Fibroblast of skin of right biceps (primary cell): ENCODE measurements at places on chromosomes 11 and 22.
A peak's percentile ranks its signal among the peaks of the same experiment; 100 is the strongest.

- DNase-seq = peak; percentile 56
Measured at GRCh38 chr11:35907648-35908431, 36.0 kb upstream of the LDLRAD3 start.

DNA sequence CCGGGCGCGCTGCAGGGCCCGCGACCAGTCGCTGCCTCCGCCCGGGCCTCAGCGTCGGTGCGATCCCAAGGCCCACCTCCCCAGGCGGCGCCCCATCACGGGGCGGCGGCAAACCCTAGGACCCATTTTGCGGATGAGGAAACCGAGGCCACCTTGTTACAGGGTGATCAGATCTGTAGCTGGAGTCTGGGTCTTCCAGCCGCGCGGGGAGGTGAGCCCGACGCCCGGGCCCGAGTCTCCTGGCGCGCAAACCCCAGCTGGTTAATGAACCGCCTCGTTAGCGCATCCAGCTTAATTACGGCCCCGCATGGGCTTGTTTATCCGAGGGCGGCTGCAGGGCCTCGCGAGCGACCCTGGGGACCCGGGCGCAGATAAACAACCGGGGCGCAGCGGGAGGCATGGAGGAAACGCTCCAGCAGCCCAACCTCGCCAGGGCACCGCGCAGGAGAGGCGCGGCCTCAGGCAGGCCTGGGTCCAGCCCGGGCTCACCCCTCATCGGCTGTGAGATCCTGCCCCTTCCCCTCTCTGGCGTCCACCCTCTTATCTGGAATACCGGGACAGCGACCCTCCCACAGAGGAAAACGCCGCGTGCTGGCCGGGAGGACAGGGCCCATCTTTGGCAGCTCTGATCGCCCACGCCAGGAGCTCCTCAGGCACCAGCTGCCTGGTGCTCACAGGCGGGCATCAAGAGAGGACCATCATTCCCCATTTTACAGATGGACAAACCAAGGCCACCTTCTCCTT, 14.7 kb downstream of the OTUB1 start:
- DNase-seq = no peak

DNA sequence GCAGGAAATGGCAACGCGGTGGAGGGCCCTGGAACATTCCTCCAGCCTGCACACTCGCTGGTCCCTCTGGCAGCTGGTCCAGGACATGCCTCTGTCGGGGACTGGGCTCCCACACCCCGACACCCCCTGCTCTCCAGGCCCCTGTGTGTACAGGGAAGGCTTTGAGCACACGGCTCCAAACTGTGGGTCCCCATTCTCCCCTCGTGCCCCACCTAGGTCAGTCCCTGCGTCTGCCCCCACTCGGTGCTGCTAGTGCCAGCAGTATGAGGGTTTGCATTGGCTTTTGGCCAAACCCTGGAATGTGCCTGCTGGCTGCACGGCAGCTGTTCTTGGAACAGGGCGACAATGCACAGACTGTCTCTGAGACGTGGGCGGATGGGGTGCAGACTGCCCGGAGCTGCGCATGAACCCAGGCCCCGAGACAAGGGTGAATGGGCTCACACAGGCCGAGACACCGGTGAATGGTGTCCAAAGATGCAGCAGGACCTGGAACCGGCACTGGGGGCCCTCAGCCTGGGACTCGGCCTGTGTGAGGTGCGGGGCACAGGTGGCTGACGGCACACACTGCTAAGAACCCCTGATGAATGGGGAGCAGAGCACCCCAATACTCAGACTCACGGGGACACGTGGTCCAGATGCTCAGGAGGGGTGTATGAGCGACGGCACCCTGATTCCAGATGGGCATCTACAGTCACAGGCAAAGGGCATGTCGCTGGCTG, 7.5 kb upstream of the SYT8 start:
- DNase-seq = peak; percentile 71

DNA sequence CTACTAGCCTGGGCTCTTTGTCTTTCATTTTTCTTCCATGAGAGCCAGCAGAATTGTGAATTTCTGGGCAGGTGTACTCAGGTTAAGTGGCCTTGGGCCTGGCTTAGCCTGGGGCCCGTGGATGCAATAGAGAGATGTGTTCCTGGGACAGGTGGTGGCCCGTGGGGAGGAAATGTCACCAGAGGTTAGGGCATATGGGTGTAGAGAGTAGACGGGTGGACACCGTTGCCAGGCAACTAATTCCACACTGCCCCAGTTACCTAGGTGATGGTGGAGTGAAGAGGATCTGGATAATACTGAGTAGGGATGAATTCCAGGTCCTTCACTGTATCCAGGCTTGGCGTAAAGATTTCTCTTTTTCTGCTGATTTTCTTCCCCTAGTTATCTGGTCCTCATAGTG, 175.0 kb downstream of the INSC start:
- DNase-seq = no peak

GRCh38 chr11:85673393-85673792, 8.5 kb upstream of the CREBZF start:
- peak; percentile 75 for DNase-seq

DNA sequence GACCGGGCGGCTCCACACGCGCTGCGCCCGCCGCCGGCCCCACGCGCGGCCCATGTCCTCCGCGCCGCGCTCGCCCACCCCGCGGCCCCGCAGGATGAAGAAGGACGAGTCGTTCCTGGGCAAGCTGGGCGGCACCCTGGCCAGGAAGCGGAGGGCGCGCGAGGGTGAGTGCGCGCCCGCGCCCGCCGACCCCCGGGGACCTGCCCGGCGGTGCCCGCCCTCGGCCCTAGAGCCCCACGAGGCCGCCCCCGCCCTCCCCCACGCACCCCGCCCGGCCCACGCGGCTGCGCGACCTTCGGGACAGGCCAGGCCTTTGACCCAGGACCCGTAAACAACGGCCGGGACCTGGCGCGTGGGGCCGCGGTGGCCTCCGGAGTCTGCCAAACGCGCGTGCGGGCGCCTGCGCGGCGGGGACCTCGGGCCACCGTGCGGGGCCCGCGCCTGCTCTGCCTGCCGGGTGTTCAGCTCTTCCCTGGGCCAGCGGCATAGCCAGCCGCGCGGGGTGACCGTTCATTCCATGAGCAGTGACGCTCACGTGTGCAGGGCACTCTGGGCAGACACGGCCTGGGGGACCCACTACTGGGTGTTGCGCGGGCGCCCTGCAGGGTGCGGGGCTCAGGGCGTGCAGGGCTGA, at the start of gene PARVB:
TSS of gene PARVB (plus strand) at position 15 of the 634 bp plus-strand sequence. CDS start at position 53, 38 bp downstream.
- peak; percentile 36 for DNase-seq

DNA sequence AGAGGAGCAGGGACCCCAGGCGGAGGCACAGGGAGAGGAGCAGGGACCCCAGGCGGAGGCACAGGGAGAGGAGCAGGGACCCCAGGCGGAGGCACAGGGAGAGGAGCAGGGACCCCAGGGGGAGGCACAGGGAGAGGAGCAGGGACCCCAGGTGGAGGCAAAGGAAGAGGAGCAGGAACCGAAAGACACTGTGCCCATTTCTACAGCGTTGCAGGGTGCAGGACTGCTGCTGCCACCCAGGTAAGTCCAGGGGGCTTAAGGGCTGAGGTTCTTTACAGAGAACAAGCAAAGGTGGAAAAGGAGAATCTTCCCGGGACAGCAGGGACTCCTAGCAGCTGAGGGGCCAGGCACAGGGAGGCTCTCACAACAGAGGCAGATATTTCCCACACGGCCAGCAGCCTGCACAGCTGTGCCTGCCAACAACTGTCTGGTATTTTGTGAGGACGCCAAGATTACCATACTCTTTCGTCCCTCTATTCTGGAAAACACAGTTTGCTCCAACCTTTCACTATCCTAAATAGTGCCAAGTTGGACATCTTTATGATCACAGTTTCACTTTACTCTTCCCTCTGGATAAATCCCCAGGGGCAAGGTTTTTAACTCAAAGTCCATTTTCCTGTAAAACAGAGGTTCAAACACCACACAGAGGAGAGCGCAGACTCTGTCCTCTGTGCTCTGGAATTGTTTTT, 39.4 kb downstream of the SHANK2 start:
- DNase-seq = no peak

- no peak for DNase-seq
Measured at GRCh38 chr11:122394313-122394712, 261.2 kb upstream of the UBASH3B start.

DNA sequence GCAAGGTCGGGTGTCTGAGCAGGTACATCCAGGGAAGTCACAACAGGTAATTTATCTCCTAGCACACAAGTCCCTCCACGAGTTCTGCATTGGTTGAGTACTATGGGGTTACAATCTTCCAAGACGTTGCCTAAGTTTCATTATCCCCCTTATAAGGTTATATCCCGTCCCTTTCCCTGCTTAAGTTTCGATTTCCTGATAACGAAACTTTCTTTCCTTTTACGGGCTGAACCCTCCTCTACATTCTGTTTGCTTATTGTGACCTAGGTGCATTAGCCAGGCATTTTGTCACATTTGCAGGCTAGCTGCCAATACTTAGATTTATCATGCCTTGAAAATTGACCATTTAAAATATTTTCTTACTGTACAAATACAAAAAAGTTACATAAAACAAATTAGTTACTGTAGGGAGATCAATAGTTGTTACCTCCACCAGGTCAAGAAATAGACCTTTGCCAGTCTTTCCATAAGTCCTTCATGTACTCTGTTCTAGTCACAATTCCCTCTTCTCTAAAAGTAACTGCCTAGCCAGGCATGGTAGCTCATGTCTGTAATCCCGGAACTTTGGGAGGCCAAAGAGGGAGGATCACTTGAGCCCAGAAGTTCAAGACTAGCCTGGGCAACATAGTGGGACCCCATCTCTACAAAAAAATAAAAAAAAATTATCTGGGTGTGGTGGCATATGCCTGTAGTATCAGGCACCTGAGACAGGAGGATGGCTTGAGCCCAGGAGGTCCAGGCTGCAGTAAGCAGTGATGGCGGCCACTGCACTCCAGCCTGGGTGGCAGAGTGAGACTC, 14.3 kb upstream of the PITPNB start:
- DNase-seq = no peak

DNA sequence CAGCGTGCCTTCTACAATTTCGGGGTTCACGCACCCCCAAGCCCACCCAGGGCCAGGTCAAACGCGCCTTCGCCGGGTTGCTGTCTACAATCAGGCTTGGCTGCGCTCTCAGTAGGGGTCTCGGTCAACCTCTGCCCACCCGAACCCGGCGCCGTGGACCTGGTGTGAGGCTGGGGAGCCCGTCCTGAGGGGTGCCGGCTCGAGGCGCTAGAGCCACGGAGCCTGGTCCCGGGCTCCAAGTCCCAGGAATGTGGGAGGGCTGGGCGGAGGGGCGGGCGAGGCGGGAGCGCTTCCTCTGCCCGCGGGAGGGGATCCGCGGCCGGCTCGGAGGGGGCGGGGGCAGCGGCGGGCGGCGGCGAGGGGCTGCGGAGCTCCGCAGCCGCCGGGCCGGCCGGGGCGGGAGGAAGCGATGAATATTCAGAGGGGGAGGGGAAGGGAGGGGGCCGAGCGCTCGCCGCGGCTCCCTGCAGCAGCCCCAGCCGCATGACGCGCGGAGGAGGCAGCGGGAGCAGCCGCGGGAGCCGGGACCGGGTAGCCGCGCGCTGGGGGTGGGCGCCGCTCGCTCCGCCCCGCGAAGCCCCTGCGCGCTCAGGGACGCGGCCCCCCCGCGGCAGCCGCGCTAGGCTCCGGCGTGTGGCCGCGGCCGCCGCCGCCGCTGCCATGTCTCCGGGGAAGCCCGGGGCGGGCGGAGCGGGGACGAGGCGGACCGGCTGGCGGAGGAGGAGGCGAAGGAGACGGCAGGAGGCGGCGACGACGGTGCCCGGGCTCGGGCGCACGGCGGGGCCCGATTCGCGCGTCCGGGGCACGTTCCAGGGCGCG, at the start of gene PTPRJ:
TSS of gene PTPRJ (plus strand) at position 472 of the 819 bp plus-strand sequence. CDS start 354 bp downstream, outside the sequence.
- peak; percentile 65 for DNase-seq

- DNase-seq = no peak
Measured at GRCh38 chr11:101096036-101096704, 33.4 kb downstream of the PGR start.

- DNase-seq = no peak
Measured at GRCh38 chr11:48090174-48090573, 109.8 kb downstream of the PTPRJ start.

DNA sequence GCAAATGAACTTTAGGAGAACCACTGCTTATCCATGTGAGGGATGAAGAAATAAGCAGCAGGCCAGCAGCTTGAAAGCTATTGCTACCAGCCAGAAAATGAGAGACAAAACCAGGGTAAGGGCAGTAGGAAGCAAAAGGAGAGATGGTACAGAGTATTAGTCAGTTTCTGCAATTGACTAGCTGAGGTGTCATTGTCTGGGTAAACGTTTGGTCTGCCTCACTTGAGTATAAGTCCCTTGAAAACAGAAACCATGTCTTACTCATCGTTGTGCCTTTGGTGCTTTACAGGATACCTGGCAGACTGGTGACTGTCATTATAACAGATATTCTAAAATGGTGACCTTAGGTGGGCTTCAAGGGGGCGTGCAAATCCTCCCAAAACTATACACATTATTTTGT, 63.9 kb upstream of the USP47 start:
- DNase-seq = no peak

- no peak for DNase-seq
Measured at GRCh38 chr22:37896181-37896592, 9.9 kb upstream of the MICALL1 start.

DNA sequence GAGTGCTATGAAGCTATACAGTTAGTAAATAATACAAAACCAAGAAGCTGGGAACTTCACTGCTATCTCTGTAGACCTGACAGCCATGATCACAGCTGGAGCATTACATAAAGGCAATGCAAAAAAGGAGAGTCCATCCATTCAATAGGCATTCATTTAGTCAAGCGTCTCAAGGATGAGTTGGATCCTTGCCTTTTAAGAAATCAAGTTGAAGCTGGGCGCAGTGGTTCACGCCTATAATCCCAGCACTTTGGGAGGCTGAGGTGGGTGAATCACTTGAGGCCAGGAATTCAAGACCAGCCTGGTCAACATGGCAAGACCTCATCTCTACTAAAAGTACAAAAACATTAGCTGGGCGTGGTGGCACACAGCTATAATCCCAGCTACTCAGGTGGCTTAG, 48.1 kb upstream of the ALKBH3 start:
- no peak for DNase-seq

GRCh38 chr11:67262731-67263675, 3.3 kb upstream of the GRK2 start:
- DNase-seq = peak; percentile 75
